ENCODE measurements at places on chromosomes 13 and 19. TPM values are rescaled to one million over a fixed set of nuclear protein-coding genes. Genes with fewer than 3 reads are reported as not detected.

KCNC3 gene
- not detected for polyA plus RNA-seq

PRR36 gene
- polyA plus RNA-seq, result 0.08 TPM

MZT1 gene
- 2.9 TPM for polyA plus RNA-seq

FREM2 gene
- not detected for polyA plus RNA-seq

C19orf73 gene
- 4.3 TPM for polyA plus RNA-seq

PBX4 gene
- 9.2 TPM for polyA plus RNA-seq

KIR2DL4 gene
- polyA plus RNA-seq, result not detected

CGB2 gene
- polyA plus RNA-seq, result not detected

ZNF225 gene
- 5.8 TPM for polyA plus RNA-seq

CCDC194 gene
- polyA plus RNA-seq, result not detected

ZNF566 gene
- 29.1 TPM for polyA plus RNA-seq

SIX5 gene
- polyA plus RNA-seq, result 0.17 TPM

LRG1 gene
- polyA plus RNA-seq, result 0.06 TPM

SHISA7 gene
- polyA plus RNA-seq, result not detected

NPAS1 gene
- 0.48 TPM for polyA plus RNA-seq

RAB20 gene
- polyA plus RNA-seq, result 6.7 TPM

PLIN5 gene
- 0.34 TPM for polyA plus RNA-seq

PEG3 gene
- polyA plus RNA-seq, result not detected

ZNF83 gene
- 21.8 TPM for polyA plus RNA-seq

SIGLEC12 gene
- polyA plus RNA-seq, result not detected

RB1 gene
- 13.5 TPM for polyA plus RNA-seq

ELSPBP1 gene
- polyA plus RNA-seq, result not detected

ODAD3 gene
- polyA plus RNA-seq, result not detected

IZUMO1 gene
- not detected for polyA plus RNA-seq

LRRC63 gene
- not detected for polyA plus RNA-seq

WDR88 gene
- 0.24 TPM for polyA plus RNA-seq

LYL1 gene
- 2.9 TPM for polyA plus RNA-seq

SOHLH2 gene
- not detected for polyA plus RNA-seq

CCNA1 gene
- not detected for polyA plus RNA-seq

ACTL9 gene
- polyA plus RNA-seq, result not detected

GNG8 gene
- not detected for polyA plus RNA-seq

PRODH2 gene
- not detected for polyA plus RNA-seq

ETV2 gene
- 0.61 TPM for polyA plus RNA-seq

MAP3K10 gene
- 0.09 TPM for polyA plus RNA-seq

PSPN gene
- 0.60 TPM for polyA plus RNA-seq

HMG20B gene
- 50.6 TPM for polyA plus RNA-seq

YJEFN3 gene
- not detected for polyA plus RNA-seq

URAD gene
- polyA plus RNA-seq, result not detected

CEACAM5 gene
- polyA plus RNA-seq, result not detected

IL11 gene
- not detected for polyA plus RNA-seq

KDELR1 gene
- polyA plus RNA-seq, result 22.2 TPM

CASP14 gene
- not detected for polyA plus RNA-seq

HSD17B14 gene
- polyA plus RNA-seq, result 1.7 TPM

GPR12 gene
- polyA plus RNA-seq, result not detected

ZNF625 gene
- polyA plus RNA-seq, result 1.1 TPM

ZNF665 gene
- polyA plus RNA-seq, result 13.7 TPM

COG6 gene
- polyA plus RNA-seq, result 20.3 TPM

GAPDHS gene
- not detected for polyA plus RNA-seq

TEAD2 gene
- not detected for polyA plus RNA-seq

KCNK6 gene
- polyA plus RNA-seq, result 3.7 TPM
